CD4-positive, alpha-beta T cell treated with Interferon gamma for 1 hour (primary cell): ENCODE measurements at places on chromosomes 5 and 9.

- no peak for DNase-seq
Observed at GRCh38 chr9:86926145-86926544, 21.2 kb downstream of the GAS1 start.

GRCh38 chr9:125948887-125949596 is 201.9 kb downstream of the PBX3 start:
- no peak for DNase-seq

DNA sequence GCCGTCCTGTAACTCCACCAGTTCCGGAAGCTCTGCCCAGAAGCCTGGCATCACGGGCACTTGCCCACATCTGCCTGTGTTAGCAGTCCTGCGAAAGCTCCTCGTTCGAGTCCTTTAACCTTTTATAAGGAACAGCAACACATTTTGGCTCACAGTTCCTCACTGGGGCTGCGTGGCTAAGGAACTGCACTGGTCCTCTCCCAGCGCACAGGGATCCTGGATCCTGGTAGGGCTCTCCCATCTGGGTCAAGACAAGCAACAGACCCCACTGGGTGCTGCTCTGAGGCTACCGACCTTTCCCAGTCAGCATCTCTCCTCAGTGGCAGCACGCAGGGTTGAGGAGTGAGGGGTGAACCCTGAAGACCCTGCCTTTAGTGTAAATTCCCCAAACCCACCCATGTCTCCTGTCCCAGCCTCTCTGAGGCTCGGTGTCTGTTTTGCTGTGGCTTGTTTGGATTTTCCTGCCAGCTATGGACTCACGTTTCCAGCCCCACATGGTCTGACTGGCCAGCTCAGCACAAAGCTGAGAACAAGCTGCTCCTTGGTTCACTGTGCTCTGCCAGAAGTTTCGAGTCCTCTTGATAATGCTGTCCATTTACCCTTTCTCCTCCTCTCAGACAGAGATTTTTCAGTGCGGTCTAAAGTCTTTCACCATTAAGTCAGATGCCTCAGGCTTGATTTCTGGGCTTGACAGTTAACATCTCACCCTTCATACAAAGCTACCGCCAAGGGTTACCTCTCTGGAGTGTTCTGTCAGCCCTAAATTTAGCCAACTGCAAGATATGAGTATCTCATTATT is 80.0 kb downstream of the AK8 start:
- no peak for DNase-seq

GRCh38 chr9:135797507-135798262 is 95.7 kb downstream of the KCNT1 start:
- no peak for DNase-seq

GRCh38 chr9:16180091-16180490 is 627.2 kb downstream of the CCDC171 start:
- no peak for DNase-seq

DNA sequence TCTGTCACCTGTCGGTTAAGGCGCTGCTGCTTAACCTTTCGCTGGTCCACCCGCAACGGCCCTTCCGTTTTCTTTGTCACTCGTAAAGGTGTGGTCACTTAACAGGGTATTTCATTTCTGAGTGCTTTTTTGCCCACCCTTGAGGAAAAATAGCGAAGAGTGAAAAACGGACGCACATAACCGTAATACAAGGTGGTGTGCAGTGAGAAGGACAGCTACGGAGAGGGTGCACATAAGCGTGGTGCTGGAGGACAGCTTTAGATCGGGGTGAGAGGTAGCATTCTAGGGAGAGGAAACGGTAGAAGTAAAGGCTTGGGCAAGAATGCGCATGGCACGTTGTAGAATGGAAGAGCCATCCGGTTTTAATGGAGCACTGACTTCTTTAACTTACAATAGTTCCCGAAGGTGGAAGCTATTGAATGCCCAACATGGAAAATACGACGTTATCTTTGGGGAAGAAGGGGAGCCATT is 761 bp downstream of the CCT5 start:
- DNase-seq: no peak

DNA sequence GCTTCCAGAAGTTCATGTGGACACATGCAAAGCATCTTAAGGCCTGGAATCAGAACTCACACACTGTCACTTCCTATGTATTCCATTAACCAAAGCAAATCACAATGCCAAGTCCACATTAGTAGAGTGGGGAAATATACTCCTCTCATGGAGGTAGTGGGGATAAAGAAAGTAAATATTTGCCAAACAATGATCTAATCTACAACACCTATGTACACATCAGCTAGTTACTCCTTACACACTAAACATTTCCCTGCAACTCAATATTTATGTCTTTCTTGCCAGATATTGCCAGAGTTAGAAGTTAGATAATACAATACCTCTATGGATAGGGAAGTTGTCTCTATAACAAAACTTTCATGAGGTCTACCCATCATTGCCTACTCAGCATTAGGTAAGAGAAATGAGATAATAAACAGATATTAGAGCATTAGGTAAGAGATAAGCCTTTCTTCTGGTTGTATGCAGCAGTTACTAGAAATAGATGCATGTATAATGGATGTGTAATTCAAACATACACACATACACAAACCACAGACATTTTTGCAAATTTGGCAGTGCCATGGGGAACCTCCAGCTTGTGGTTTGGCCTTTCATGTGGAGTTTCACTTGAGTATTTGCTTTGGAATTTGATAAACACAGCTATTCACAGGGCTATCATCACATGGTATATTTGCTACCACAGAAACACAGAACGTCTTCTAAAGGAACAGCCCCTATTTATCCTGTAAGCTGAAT is 196.5 kb downstream of the TLE1 start:
- DNase-seq: no peak

DNA sequence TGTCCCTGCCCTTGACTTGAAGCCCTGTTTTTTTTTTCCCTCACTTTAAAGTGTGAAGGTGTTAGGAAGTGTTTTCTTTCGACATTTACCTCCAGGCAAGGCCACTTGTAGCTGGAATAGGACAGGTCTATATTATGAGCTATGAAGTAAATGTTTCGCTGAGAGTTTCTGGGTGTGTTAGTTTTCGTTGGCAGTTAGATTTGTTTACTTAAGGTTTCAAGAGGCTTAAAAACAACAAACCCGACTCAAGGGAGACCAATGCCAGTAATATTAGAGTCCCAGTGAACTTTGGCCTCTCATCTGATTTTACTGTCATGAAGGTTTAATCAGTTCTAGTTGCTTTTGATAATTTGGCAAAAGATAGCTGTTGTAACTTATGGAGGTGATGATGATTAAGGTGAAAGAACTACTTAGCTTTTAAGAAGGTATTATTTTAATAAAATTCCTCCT is 25.2 kb downstream of the OCLN start:
- no peak for DNase-seq

- no peak for DNase-seq
Observed at GRCh38 chr5:94627191-94627590, 8.7 kb downstream of the SLF1 start.

DNA sequence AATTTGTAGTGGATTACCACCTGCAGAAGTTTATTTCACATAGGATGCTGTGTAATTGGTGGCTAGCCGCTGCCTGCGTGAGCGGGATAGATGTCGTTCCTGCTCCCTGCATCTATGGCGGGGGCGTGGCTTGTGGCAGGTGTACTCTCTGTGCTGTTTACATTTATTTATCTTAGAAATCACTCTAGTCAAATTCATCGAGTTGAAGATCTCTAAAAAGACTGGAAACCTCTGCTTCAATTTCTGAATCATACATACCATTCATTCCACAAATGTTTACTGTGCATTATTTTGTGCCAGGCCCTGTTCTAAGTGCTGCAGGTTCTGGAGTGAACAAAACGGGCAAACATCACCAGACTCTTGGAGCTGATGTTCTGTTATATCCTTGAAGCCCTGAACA is 11.9 kb downstream of the ROPN1L start:
- no peak for DNase-seq

- DNase-seq: no peak
Observed at GRCh38 chr5:173529861-173530260, 86.6 kb downstream of the BOD1 start.

DNA sequence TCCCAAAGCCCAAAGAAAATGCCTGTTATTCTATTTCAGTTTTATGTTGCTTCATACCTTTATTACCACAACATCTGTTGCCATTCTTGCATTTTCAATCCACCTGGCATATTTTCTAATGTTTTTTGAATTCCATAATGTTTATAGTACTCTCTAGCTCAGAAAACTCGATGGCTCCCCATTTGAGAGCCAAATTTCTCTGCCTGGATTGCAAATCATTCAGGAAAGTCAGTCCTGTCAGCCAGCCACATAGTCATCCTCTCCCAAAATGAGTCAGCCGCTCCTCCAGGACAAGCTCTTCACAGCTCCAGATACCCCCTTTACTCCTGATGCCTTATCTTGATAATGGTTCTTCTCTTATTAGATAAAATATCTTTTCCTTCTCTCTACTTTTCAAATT is 78.2 kb upstream of the ADCY2 start:
- DNase-seq: no peak

- DNase-seq: no peak
Observed at GRCh38 chr5:53165431-53166182, 56.0 kb upstream of the MOCS2 start.

DNA sequence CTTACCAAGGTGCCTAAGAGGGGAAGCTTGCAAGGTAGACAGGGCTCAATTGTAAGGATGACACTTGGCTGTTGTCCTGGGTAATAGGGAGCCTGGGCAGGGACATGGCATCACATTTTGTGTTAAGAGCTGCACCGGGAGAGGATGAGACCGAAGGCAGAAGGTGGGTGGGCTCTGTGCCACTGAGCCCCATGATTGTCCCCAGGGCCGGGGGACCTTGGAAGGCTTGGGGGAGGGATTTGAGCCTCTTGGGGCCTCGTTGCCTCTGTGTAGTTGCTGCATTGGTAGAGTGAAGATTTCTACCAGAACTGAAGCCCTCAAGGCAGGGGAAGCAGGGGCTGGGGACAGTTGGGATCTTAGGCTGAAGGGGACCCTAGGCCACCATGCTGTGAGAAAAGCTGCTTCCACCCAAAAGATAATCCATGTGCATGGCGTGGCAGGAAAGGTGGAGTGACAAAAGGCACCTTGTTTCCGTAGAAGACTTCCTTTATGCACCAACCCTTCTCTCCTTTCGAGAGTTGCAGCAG is 11.9 kb downstream of the FGF18 start:
- no peak for DNase-seq

DNA sequence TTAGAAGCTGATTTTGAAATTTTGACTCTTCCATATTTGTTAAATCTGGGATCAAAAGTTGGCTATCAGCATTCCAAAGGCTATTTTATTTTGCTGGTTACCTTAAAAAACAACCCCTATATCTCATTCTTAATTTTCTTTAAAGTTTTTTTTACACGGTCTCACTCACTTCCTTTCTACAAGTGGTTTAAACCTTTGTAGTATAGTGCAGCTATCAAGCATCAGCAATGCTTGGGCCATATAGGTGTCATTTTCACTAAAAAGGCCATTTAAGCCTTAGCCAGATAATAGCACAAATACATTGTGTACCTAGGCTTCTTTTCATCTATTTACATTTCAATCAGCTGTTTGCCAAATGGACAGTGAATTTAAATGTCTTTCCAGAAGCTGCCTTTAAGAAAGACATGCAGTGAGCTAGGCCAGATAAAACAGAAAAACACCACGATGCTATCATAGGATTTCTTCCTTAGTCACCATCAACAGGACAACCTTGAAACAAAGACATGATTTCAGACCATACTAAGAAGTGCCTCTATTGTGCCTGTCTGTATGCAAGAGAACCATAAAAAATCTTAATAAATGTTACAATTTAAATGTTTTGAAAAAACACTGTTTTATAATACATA is 104.2 kb downstream of the RAPGEF6 start:
- DNase-seq: no peak

- no peak for DNase-seq
Observed at GRCh38 chr9:126783949-126784348, 20.9 kb upstream of the ZBTB43 start.

DNA sequence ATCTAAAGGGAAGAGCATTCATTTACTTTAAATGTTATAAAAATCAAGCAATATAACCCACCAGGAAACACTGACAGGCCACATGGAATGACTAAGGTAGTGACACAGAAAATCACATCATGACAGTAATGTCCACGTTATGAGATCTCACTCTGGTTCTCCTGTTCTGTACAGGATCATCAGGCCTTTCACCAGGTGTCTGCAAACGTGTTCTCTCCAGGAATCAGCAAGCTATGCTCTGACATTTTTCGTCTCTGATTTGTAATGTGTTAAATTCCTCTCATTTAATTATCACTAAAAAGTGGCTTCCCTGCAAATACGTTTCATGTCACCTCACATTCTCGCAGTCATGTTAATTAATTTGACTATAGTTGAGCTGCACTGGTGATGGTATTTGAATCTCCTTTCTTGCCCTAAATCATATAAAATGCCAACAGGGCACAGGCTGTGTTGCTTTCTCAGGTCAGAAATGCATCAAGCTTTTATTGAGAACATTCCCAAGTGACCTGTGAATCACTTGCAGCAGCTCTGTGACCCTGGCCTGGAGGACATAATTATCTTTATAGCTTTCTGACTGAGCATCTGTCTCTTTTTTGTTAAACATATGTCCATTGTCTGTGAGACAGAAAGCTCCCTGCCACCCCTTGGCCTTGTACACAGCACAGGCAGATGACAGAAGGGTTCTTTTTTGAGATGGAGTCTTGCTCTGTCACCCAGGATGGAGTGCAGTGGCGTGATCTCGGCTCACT is 196.2 kb downstream of the DIRAS2 start:
- DNase-seq: no peak

GRCh38 chr5:130112246-130112645 is 208.0 kb downstream of the CHSY3 start:
- no peak for DNase-seq

DNA sequence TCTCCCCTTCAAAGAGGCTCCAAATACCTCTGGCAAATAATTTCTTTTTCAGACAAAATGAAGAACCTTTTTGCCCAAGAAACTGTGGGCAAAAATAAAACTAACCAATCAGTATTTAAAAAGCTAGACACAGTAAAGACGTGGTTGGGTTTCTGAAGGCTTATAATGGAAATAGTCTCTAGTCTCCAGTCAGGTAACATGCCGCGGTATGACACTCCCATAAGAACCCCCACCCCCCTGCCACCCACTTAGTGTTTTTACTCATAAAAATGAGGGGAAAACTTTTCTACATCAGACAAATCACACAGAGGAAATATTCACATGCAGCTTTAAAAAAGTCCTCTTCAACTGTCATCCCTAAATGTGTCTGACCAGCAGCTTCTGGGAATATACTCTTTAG is 105.3 kb downstream of the THBS4 start:
- no peak for DNase-seq

GRCh38 chr9:93510041-93510440 is 56.7 kb upstream of the FAM120AOS start:
- no peak for DNase-seq

DNA sequence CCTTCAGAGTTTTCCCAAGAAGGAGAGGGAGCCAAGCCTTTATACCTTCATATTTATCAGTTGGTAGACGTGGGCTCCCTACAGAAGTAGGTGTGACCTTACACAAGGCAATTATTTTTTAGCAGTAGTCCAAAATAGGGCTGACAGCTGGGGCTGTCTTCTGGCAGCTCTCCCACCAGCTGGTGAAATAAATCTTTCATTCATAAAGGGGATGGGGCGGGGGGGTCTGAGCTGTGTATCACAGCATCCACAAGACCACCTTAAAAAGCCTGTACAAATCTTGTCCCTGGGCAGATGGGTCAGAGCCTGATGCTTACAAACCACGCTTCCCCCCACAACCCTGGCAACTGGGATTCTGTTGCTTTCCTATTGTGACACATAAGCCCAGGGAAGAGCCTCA is 19.7 kb downstream of the CSF2 start:
- no peak for DNase-seq
